ENCODE measurements at places on chromosomes 4 and X.
A peak's percentile ranks its signal among the peaks of the same experiment; 100 is the strongest.

GRCh38 chr4:59412739-59413138 is 1787.4 kb upstream of the ADGRL3 start:
- no peak for DNase-seq

DNA sequence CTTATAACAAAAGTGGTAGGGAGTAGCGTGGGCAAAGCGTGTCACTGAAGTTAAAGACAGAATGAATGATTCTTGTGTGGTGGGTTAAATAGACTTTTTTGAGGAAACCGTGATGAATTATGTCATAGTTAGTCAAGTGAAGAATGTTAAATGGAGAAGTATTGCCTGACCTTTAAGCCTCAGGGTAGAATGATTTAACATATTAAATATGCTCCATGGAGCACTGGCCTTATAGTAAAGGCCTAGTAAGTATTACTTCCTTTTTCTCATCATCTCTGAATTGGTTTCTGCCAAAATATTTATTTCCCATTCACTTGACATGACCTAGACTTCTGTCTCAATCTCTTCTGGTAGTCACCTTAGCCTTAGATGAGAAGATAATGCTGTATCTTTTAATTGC is 23.7 kb downstream of the MAGEB1 start:
- no peak for DNase-seq

DNA sequence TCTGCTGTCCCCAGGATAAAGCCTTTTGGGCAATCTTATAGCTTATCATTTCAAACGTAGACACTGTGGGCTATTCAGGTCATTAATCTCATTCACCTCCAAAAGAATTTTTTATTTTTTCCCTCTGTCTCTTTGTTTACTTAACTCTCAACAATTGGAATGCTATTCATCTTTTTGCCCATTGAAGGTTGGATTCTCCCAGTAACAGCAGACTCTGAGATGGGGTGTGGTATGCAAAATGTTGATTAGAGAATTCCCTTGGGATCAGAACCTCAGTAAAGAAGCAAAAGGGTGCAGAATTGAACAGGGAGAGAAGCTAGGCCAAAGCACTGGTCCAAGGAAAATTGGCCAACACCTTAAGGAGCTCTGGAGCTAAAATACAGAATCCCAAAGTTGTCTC is 60.4 kb downstream of the CAMK2D start:
- DNase-seq = no peak

DNA sequence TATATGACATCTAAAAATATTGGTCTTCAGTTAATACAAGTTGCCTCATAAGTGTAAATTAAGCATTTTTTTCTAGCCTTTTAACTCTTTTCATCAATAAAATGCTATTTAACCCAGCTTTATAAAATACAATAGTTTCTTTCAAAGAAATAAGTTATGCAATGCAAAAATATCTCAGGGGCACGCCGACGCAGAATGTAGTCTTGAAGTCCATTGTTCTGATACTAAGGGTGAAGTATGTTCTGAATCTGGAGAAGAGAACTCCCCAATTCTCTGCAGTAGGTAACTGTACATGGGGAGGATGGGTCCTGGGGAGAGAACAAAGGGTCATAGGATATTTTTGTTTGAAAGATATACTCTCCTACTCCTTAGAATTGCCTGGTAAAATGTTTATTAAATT is 256.6 kb upstream of the NDST4 start:
- DNase-seq = no peak

GRCh38 chr4:133711817-133712216 is 489.8 kb downstream of the PABPC4L start:
- no peak for DNase-seq

GRCh38 chrX:48083706-48084105 is 12.3 kb upstream of the ZNF630 start:
- DNase-seq = no peak

DNA sequence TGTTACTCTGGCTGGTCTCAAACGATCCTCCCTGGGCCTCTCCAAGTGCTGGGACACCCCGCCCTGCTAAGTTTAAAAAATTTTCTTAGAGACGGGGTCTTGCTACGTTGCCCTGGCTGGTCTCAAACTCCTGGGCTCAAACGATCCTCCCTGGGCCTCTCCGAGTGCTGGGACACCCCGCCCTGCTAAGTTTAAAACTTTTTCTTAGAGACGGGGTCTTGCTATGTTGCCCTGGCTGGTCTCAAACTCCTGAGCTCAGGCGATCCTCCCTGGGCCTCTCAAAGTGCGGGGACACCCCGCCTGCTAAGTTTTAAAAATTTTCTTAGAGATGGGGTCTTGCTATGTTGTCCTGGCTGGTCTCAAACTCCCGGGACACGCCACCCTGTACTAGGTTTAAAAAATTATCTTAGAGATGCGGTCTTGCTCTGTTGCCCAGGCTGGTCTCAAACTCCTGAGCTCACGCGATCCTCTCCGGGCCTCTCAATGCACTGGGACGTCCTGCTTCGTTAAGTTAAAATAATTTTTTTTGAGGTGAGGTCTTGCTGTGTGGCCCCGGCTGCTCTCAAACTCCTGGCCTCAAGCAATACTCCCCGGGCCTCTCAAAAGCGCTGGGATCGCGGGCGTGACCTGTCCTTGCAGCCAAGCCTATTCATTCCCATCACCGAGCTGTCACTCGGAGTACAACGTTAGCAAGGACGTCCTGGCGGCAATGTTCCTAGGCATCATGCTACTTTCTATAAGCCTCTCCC is 1.1 kb downstream of the SLC25A6 start:
- no peak for DNase-seq

GRCh38 chr4:121741751-121742150 is 23.2 kb downstream of the SMIM43 start:
- no peak for DNase-seq

DNA sequence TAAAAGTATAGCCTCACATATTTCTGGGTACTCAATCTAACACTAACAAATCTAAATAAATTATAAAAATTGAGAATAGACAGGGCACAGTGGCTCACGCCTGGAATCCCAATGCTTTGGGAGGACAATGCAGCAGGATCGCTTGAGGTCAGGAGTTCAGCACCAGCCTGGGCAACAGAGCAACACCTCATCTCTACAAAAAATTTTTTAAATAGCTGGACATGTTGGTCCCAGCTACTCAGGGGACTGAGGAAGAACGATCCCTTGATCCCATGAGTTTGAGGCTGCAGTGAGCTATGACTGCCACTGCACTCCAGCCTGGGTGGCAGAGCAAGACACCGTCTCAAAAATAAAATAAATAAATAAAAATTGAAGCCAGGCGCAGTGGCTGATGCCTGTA is 192.7 kb downstream of the LRBA start:
- DNase-seq = no peak

GRCh38 chr4:113636877-113637276 is 124.7 kb downstream of the CAMK2D start:
- DNase-seq = no peak

GRCh38 chr4:78517050-78517652 is 34.4 kb upstream of the ANXA3 start:
- DNase-seq = peak; percentile 25

- DNase-seq = no peak
Measured at GRCh38 chr4:27828843-27829242, 968.2 kb downstream of the STIM2 start.

- no peak for DNase-seq
Measured at GRCh38 chr4:17597517-17597916, 16.9 kb upstream of the MED28 start.

DNA sequence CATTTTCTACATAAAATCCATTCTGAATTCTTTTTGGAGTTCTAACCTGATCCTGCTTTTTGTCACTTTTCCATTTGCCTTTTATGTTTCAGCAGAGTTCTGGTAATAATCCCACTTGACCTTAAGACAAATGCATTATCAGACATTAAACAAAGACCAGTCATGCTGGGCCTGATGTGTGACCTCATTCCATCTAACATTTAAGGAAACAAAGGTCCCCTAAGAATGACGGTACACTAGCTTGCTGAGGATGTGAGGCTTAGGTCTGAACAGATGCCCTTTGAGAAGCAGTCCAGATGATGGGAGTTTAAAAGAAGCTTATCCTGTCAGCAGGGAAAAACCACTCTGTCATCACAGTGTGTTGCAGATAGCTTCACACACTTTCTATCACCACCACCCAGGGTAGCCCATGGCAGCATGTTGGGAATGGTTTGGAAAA is 38.1 kb upstream of the PDE5A start:
- no peak for DNase-seq

DNA sequence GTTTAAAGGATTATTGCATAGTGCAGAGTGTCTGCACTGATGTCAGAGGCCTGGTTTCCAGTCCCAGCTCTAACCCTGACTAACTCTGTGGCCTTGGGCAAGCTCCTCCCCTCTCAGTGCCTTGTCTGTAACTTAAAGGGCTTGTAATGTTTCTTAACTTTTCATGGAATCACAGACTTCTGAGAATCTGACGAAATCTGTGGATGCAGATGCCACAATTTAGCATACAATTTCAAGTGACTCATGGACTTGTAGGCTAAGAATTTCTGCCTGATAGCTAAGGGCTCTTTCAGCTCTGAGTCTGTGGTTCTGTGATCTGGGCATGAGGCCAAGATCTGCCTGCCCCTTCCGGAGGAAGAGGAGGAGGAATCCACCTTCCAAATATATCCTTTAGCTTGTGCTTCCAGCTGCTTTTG is 236.9 kb downstream of the AR start:
- peak; percentile 89 for DNase-seq

- DNase-seq = no peak
Measured at GRCh38 chrX:129233786-129234185, 289.5 kb downstream of the SMARCA1 start.

DNA sequence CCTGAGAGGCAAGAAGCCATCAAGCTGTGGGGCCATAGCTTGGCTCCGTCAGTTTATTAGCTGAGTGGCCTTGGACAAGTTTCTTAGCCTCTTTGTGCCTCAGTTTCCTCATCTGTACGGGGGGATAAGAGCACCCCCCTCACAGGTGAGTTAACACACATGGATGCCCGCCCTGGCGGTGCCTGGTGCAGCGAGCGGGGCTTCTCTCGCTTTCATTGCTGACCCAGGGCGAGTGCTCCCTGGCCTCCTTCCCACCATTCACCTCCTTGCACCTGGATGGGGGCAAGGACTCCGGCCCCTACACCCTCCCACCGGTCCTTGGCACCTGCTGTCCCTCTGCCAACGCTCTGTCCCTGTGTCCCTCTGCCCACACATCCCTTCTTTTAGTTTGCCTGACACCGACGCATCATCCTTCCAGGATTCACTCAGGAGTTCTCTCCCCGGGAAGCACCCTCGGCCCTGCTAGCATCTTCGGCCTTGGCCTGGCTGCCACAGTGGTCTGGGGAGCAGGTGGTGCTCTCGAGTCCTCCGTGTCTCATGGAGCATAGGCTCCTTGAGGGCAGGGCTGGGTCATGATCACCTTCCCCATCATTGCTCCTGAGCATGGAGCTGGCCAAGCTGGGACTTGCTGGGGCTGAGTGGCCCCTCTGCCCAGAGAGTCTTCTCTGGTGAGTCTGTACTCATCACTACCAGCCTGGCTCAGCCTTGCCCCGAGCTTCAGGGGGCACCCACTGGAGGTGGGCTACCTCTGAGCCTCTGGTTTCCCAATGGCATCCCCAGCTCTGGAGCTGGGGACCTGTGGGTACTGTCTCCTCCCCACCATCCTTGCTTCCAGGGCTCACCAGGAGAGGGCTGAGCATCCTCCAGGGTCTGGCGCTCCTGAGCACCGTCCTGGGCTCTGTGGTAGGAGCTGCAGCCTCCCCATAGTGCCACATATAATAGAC is 53.8 kb upstream of the SORCS2 start:
- DNase-seq = no peak

GRCh38 chr4:1682860-1683259 is 1.3 kb downstream of the FAM53A start:
- no peak for DNase-seq

DNA sequence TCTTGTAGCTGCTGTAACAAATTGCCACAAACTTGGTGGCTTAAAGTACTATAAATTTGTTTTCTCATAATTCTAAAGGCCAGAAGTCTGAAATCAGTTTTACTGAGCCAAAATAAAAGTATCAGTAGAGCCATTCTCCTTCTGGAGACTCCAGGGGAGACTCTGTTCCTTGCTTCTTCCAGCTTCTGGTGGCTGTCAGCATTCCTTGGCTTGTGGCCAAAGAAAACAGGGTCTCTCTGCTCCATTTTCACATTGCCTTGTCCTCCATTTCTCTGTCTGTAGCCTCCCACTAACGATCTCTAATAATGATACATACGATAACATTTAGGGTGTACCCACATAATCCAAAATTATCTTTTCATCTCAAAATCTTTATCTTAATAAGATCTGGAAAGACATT is 200.4 kb downstream of the MAB21L2 start:
- DNase-seq = no peak

GRCh38 chrX:17481086-17481485 is 106.1 kb downstream of the NHS start:
- no peak for DNase-seq

DNA sequence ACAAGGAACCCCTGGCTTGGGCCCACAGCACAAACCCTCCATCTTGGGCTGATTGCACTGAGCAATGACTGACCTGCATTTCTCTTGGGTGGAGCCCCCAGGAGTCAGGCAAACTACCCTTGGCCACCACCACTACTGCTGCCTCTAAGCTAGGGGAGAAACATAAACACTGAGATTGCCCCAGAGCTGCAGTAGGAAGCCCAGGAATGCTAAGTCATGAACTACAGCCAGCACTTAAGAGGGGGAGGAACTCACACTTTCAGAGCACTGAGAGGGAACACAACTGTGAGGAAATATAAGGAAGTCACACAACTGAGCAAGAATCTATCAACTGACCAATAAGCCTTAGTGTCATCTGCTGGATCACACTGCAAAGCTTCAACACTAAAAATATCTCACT is 111.6 kb upstream of the PPP3CA start:
- DNase-seq = no peak

- DNase-seq = no peak
Measured at GRCh38 chr4:7806338-7807090, 133.1 kb downstream of the AFAP1 start.

DNA sequence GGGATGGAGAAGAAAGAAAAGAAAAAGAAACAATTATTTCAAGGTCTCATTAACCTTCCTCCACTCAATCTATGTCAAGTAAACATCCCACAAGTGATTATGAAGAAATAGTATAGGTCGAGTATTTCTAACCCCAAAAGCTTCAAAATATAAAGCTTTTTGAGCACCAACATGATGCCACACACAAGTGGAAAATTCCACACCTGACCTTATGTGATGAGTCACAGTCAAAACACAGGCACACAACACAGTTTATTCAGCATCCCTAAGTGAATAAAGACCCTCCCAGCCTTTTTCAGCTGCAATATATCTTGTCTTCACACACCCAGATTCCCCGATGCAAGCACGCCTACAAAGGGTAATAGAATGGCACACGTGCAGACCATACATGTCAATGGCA is 51.7 kb upstream of the VEGFC start:
- DNase-seq = no peak
